ENCODE measurements at places on chromosomes 2 and 18.

DNA sequence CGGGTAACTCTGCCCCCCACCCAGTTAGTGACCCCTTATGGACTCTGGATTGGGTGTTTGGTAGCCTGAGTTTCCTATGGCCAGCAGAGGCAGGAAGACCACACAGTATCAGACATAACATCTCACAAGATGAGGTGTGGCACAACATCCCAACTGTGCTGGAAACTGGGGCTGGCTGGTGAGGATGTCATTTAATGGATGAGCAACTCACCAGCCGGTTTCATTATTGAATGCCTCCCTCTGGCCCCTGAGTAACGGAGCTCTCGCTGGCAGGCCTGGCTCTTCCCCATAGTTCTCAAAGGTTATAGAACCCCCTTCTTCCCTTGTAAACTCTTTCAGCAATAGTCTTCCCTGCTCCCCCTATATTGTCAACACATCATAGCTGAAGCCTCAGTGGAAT lies 195.0 kb downstream of the BCL11A start:
- no peak for DNase-seq

DNA sequence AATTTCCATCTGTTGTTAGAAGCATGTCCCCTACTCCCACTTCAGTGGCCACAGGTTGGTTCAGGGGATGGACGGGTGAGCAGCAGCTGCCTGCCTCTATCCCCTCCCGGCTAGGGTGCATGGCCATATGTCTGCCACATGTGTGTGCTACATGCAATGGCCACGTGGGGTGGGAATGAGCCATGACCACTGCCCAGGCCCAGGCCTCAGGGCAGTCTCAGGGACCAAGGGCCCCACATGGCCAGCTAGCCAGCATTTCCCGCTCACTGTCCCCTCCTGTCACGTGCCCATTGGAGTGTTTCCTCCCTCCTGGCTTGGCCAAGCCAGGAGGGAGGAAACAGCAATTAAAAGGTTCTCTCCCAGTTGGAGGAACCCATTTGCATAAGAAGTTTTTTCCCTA lies 117.1 kb downstream of the KCNS3 start:
- no peak for DNase-seq

DNA sequence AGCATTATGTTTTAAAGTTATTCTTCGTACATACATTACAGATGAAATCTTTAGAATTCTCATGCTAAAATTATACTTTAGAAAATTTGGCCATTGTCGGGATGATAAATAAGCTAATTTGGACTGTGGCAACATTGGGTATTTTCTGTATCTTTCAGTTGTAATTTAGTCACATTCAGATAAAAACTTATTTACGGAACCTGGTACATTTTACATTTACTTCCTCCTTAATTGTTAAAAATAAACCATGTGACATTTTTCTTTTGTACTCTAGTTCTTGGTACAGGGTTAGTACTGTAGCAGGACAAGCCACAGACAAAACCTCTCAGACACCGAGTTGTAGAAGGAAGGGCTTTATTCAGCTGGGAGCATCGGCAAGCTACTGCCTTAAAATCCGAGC lies 4.2 kb downstream of the CNDP2 start:
- DNase-seq = no peak

- no peak for DNase-seq
These were observed 5.2 kb downstream of the EML6 start for GRCh38 chr2:54728669-54729120.

DNA sequence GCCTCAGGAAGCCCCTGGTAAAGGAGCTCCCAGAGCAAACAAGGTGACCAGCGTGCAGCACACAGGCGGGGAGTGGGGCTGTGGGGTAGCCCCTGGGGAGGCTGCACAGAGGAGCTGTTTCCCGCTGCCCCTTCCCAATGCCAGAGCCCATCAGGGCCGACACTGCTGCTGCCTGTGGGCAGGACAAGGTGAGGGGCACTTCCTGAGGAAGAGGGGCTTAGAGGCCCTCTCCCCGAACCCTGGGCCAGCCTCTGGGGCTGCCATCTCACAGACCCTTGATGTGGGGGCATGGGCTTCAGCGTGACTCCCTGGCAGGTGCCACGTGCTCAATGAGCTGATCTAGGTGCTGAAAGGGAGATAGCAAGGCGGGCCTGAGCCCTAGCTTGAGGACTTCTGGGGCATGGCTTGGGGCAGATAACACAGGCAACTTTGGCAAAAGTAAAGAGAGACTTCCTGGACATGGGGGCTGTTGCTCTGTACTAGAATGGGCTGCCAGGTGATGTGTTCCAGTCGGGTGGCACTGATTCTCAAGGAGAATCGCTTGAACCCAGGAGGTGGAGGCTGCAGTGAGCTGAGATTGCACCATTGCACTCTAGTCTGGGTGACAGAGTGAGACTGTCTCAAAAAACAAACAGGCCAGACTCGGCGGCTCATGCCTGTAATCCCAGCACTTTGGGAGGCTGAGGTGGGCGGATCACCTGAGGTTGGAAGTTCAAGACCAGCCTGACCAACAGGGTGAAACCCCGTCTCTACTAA lies 9.9 kb upstream of the KLF11 start:
- no peak for DNase-seq

GRCh38 chr2:60320724-60321123 lies 232.7 kb downstream of the BCL11A start:
- no peak for DNase-seq

- DNase-seq = no peak
These were observed 105.2 kb upstream of the OTOS start for GRCh38 chr2:240245706-240246105.

DNA sequence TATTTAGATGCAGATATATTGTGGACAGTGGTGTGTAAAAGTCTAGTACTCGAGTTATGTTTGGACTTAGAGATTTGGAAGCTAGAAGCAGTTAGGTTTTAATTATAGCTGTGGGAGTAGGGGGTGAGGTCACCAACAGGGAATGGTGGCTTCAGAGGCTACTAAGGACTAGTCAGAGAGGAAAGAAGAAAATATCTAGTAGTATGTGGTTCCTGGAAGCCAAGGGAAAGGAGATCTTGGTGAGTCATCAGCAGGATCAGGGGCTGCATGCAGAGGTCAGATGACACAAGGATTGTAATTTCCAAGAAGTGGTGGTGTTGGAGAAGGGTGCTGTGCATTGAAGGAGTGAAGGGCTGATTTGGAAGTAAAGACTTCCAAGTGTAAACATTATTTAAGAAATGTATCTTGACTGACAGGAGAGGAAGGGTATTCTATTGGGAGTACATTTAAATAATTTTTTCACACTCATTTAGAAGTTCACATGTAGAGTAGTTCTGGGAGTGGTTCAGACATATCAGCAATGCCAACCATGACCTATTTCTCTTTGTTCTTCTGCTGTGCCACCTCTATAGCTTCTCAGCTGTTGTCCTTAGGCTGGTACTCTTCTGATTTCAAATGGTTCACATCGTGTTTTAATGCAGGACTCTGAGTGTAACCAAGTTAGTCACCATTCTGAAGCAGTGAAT lies 59.1 kb downstream of the ACSL3 start:
- DNase-seq = no peak

- DNase-seq = no peak
These were observed 305.8 kb downstream of the EIPR1 start for GRCh38 chr2:3071685-3072263.

DNA sequence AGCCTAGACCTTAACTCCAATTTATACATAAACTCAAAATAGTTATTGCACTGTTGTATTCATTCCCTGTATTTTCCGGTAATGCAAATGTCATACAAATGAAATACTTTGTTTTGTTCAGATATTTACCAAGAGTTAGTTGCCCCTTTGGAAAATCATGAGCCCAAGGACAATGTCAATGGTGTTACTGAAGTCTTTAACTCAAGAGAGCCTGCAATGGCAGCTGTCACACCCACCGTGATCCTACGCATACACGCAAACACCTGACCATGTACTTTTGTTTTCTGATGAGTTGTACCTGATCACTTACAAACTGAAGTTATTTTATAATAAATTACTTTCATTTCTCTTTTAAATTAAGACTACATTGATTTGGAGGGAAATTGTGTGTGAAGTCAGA lies 11.7 kb upstream of the WIPF1 start:
- no peak for DNase-seq

DNA sequence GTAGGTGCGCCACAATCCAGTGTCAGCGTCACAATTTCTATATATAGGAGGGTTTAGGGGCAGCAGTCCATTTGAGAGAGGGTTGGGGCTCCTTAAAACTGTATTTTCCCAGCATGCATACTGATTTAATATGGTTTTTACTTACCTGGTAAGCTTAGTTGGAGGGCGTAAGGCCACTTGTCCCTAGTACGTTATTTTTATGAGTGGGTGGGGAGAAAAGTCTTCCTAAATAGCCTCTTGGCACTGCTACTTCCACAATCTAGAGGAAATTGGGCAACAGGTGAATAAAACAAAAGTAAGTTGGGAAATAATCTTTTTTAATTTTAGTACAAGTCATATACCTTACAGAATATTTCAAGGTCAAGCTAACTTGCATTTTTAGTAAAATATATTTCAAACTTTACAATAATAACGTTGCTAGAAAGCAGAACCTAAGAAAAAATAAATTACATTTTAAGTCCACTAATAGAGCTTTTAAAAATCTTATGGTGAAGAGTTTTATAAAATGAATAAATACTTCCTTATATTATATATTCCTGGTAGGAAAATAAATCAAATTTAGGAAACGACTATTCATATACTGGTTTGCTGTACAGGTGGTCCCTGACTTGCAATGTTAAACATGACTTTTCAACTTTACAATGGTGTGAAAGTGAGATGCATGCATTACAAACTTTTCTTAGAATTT lies 20.9 kb downstream of the DHRS9 start:
- DNase-seq = no peak

DNA sequence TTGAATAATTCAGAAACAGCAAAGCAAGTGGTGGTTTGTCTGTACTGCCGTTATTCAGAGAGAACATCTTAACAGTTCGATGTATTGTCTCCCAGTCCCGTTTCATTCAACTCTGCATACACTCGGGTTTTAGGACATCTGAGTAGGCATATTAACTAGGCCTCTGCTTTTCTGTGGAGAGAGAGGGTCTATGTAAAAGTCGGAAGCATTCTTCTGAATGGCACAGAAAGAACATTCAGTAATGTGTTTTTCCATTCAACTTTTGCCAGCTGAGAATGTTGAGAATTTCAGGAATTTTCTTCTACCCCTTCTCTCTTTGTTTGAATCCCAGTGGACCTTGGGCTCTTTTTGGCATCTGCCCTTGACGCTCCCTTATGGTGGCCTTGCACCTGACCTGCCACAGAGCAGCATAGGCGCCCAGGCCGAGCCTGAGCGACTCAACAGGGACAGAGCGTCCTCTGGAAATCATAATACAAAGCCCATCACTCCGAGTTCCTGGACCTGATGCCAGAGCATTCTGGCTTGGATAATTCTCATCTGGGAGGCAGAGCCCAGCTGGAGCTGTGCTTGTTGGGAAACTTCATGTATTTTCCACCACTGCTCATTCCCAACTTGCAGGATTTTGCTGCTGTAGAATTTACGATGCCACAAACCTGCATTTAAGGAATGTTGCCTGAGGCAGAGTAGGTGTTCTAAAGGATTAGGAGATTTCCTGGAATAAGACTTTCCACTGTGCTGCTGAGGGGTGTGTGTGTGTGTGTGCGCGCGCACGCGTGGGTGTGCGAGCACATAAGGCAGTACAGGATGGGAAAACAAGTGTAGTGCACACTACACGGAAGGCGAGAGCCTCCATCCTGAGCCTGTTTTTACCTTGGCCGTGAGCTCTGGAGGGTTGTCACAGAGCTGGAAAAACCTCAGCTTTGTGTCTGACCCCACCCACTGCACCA lies 77.2 kb upstream of the TXNDC2 start:
- no peak for DNase-seq

- no peak for DNase-seq
These were observed 24.0 kb downstream of the ARMC9 start for GRCh38 chr2:231222318-231223000.

GRCh38 chr18:46388286-46388685 lies 268.7 kb downstream of the LOXHD1 start:
- no peak for DNase-seq

- no peak for DNase-seq
These were observed 3.6 kb upstream of the RAB31 start for GRCh38 chr18:9704233-9705118.

DNA sequence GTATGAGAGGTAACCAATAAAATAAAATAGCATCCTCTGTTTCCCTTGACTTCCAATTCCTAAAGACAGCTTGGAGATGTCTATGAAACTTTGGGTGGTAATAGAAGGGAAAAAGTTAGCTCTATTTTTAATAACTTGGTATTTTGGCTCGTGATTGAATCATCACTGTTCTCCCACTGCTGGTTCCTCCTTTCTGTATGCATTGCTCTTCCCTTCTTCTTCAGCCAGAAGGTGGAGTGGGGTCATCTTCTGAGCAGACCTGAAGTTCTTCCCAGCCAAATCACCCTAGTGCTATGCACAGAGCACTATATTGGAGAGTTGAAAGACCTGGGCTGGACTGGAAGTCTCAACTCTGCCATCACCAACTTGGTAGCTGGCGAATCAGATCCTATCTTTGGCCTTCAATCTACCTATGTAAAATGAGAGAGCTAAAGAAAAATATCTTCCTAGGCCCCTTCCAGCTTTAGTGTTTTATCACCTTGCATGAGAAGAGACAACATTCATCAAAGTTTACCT lies 54.1 kb downstream of the CPO start:
- DNase-seq = no peak

- no peak for DNase-seq
These were observed 124.7 kb downstream of the HDAC4 start for GRCh38 chr2:239275847-239276831.

GRCh38 chr2:23506531-23507266 lies 121.7 kb downstream of the KLHL29 start:
- DNase-seq = no peak

DNA sequence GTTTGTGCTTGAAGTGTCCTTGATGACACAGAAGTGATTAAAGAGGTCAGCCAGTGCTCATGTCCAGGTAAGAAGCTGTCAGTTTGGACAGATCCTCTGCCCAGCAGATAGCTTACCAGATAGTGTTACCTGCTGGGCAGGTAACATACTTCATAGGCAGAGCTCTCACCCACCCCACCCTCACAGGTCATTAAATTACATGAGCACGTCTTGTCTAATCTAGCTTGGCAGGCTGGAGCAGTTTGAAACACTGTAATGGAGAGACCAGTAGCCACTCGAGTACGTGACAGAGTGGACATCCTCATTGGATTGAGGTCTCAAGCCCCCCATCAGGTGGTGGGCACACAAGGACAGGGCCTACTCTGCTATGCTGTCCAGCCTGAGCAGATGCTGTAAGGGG lies 27.1 kb downstream of the TTC32 start:
- no peak for DNase-seq

GRCh38 chr18:3869848-3870247 lies 419.9 kb downstream of the TGIF1 start:
- no peak for DNase-seq

GRCh38 chr2:214543386-214543955 lies 132.6 kb downstream of the VWC2L start:
- DNase-seq = no peak

GRCh38 chr18:65907281-65907680 lies 156.5 kb downstream of the CDH7 start:
- DNase-seq = no peak

Measured in T-helper 2 cell (primary cell).